ENCODE measurements at places on chromosomes 3 and 15. TPM values are rescaled to one million over a fixed set of nuclear protein-coding genes. Genes with fewer than 3 reads are reported as not detected.

GRCh38 chr3:189635339-189635738 is 4.2 kb downstream of the TP63 start:
- no peaks in the 10 kb centered on the region for H3K36me3 ChIP-seq
- H3K4me3 ChIP-seq = no peak overlapping the region
- peaks cover 10% of the 10 kb centered on the region for H3K4me1 ChIP-seq

GRCh38 chr3:152040319-152040718 is 166.9 kb downstream of the SUCNR1 start:
- no peak overlapping the region for H3K27ac ChIP-seq
- no peaks in the 10 kb centered on the region for H3K4me1 ChIP-seq
- no peaks in the 10 kb centered on the region for H3K36me3 ChIP-seq
- no peak overlapping the region for H3K4me3 ChIP-seq
- no peaks in the 10 kb centered on the region for H3K27me3 ChIP-seq
- no peak for DNase-seq

- H3K36me3 ChIP-seq = peaks cover 44% of the 10 kb centered on the region
- no peak overlapping the region for H3K4me3 ChIP-seq
- peaks cover 8% of the 10 kb centered on the region for H3K27me3 ChIP-seq
- H3K4me1 ChIP-seq = peaks cover 46% of the 10 kb centered on the region
Measured at GRCh38 chr15:93028111-93028631, 60.8 kb downstream of the RGMA start.

The HIGD1A gene
- 22.8 TPM for total RNA-seq

The POC1A gene
- total RNA-seq = 1.9 TPM

The GOLGA6A gene
- not detected for total RNA-seq

- H3K4me3 ChIP-seq = no peak overlapping the region
- no peaks in the 10 kb centered on the region for H3K4me1 ChIP-seq
- H3K27me3 ChIP-seq = no peaks in the 10 kb centered on the region
- no peak for DNase-seq
- H3K27ac ChIP-seq = no peak overlapping the region
Measured at GRCh38 chr15:95091444-95091843, 860.1 kb downstream of the MCTP2 start.

The PGBD4 gene
- total RNA-seq = 3.7 TPM

The APBA2 gene
- total RNA-seq = 94.9 TPM

The GASK1A gene
- total RNA-seq = 0.10 TPM

- H3K4me3 ChIP-seq = no peak overlapping the region
- peaks cover 62% of the 10 kb centered on the region for H3K36me3 ChIP-seq
- DNase-seq = no peak
- H3K4me1 ChIP-seq = no peaks in the 10 kb centered on the region
Measured at GRCh38 chr3:126439346-126439967, 36.2 kb downstream of the ZXDC start.

- H3K36me3 ChIP-seq = peaks cover 27% of the 10 kb centered on the region
- no peak overlapping the region for H3K4me3 ChIP-seq
- DNase-seq = no peak
- H3K27ac ChIP-seq = no peak overlapping the region
Measured at GRCh38 chr3:149174901-149175300, 45.5 kb downstream of the HPS3 start.

GRCh38 chr3:25064681-25065080 is 363.4 kb upstream of the RARB start:
- H3K4me3 ChIP-seq = no peak overlapping the region
- H3K27me3 ChIP-seq = no peaks in the 10 kb centered on the region
- DNase-seq = no peak

DNA sequence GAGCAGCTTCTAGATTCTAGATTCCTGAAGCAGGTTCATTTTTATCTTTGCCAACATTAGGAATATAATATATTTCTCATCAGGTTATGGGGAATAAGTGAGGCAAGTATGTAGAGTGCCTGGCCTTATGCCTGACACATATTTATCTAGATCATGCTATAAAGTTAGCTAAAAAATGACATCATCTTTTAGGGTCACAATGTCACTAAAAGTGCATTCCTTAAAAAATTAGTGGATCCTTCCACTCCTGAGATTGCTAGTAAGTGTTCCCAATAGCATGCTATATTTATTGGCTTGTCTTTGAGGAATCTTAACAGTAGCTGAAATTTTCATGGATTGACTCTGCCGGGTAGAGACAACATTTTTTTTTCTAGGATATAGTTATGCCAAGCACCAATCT is 305.9 kb upstream of the TMCO5A start:
- H3K27me3 ChIP-seq = no peaks in the 10 kb centered on the region
- H3K4me3 ChIP-seq = no peak overlapping the region
- H3K27ac ChIP-seq = no peak overlapping the region
- no peak for DNase-seq
- H3K36me3 ChIP-seq = no peaks in the 10 kb centered on the region

The ATP10A gene
- 65.5 TPM for total RNA-seq

DNA sequence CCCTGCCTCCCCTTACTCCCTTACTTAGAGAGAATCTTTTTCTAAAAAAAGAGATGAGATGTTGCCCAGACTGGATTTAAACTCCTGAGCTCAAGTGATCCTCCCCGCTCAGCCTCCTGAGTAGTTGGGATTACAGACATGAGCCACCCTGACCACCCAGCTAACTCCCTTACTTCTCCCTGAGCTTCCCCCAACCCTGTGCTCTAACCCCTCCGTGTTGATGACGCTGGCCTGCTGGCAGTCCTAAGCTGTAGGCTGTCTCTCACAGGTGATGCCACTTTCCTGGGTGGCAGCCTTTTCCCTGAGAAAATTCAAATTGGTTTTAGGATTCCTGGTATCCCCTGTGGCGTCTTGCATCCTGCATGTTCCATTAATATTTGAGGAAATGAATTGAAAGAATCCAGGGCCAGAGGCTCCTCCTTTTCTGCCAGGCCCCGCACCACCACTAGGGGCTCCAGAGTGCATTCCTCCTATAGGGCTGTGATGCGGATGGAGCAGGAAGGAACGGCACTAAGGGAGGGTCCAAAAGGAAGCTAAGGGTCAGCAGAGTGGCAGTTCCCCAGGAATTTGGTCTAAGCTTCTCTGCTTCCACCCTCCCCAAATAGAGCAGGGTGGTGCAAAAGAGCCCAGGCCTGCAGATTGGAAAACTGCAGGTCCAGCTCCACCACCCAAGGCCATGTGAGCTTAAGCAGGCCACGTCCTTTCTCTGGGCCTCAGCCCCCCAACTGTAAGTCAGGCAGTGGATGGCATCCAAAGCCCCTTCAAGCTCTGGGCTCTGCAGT is 101.1 kb downstream of the DAPK2 start:
- H3K27me3 ChIP-seq = no peaks in the 10 kb centered on the region
- no peaks in the 10 kb centered on the region for H3K4me1 ChIP-seq
- H3K4me3 ChIP-seq = no peak overlapping the region
- H3K36me3 ChIP-seq = no peaks in the 10 kb centered on the region

The CYP11A1 gene
- 0.47 TPM for total RNA-seq

DNA sequence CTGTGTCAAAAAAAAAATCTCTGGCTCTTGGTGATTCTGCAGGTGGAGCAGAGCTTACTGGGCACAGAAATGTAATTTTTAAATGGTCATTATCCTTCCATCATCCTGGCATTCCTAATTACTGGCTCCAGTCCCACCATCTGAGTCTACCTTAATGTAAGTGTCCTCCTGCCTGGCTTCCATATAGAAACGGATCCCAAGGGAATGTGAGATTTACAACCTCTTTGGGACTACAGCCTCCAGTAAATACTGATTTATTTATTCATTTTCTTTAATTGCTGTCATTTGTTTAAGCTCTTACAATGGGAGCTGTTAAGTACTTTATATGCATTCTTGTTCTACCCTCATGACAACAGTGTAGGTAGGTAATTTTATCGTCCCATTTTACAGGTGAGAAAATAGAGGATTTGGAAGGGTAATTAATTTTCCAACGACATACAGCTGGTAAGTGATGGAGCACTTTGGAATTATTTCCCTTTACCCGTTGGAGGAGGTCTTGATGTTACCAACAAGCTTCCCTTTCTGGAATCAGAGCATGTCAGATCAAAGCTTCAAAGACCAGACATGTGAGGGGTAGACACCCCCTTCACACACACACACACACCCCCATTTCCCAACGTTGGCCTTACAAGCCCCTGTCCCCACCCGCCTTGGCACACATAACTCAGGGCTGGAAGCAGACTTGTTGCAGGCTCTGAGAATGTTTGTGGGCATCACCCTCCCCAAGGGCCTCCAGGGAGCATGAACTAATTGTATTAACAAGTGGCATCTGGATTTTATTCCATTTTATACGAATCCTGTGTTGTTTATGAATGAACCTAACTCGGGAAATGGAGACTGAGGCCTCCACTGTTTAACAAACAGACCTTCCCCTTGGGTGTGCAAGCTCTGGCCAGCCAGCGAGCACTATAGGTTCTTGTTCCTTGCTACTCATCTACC is 116.9 kb downstream of the ALDH1A2 start:
- H3K4me3 ChIP-seq = no peak overlapping the region
- H3K4me1 ChIP-seq = no peaks in the 10 kb centered on the region
- no peak for DNase-seq
- no peaks in the 10 kb centered on the region for H3K36me3 ChIP-seq

DNA sequence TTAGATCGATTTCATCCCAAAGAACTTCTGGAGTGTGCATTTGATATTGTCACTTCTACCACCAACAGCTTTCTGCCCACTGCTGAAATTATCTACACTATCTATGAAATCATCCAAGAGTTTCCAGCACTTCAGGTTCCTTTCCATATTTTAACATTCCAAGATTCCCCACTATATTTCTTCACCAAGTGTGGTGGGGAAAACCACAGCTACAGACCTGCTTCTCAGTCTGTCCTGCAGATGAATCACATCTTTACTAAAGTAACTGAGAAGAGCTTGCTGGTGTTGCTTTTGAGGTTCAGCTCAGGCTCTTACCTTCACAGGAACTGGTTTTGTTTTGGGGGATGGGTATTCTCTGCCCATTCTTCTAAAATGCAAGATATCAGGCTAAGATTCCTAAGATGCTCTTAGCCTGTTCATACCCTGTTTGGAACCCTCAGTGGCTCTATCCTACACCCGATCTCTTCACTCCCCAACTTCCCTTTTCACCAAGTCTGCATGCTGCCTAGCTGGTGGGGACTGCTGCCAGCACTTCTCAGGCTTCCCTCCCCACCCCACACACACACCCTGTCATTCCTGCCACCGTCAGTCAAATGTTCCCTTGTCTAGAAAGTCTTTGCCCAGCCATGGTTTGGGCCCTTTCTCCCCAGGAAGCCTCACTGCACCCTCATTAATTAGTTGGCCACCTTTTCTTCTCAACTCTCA is 30.8 kb downstream of the SRP14 start:
- H3K36me3 ChIP-seq = peaks cover 5% of the 10 kb centered on the region
- H3K4me3 ChIP-seq = no peak overlapping the region
- no peak for DNase-seq
- no peak overlapping the region for H3K27ac ChIP-seq
- H3K27me3 ChIP-seq = no peaks in the 10 kb centered on the region

DNA sequence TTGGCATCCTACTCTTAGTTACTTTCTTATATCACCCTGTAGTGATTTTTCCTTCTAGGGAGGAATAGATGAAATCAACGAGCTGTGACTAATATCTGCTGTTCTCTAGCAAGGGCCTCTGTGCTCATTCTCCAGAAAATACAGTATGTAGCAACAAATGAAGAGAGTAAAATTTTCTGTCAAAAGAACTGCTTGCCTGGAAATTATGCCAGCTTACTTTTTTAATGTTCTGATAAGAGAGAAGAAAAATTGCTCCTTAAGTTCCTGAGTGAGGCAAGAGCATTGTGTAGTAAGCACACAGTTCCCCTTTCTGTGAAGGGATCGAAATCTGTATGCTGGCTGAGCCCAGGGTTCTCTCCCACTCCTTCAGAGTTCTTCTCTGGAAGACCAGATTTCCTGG is 51.4 kb upstream of the GK5 start:
- no peak overlapping the region for H3K27ac ChIP-seq
- H3K27me3 ChIP-seq = no peaks in the 10 kb centered on the region
- H3K4me3 ChIP-seq = no peak overlapping the region

DNA sequence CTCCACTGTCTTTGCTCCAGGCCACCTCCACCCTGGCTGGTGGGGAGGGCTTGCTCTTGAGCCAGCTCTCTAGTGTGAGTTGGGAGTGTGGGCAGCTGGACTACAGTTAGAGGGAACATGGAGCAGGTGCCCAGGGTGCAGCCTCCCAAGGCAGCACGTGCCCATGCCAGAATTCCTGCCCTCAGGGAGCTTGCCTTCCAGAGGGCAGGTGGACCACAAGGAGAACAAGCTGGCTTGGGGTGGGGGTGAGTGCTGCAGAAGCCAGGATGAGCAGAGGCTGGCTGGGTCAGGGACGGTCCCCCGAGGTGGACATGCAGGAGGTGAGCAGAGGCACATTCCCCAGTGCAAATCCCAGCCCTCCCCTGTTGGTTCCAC is 89.5 kb downstream of the VGLL4 start:
- no peak overlapping the region for H3K4me3 ChIP-seq
- no peak overlapping the region for H3K27ac ChIP-seq
- no peaks in the 10 kb centered on the region for H3K4me1 ChIP-seq

GRCh38 chr3:195101001-195101583 is 169.9 kb downstream of the XXYLT1 start:
- no peaks in the 10 kb centered on the region for H3K27me3 ChIP-seq
- no peak overlapping the region for H3K4me3 ChIP-seq

- H3K4me1 ChIP-seq = no peaks in the 10 kb centered on the region
- DNase-seq = no peak
- H3K27ac ChIP-seq = no peak overlapping the region
- H3K36me3 ChIP-seq = no peaks in the 10 kb centered on the region
- no peak overlapping the region for H3K4me3 ChIP-seq
Measured at GRCh38 chr15:36449662-36450145, 129.7 kb upstream of the CDIN1 start.

The CLCN2 gene
- 3.2 TPM for total RNA-seq

DNA sequence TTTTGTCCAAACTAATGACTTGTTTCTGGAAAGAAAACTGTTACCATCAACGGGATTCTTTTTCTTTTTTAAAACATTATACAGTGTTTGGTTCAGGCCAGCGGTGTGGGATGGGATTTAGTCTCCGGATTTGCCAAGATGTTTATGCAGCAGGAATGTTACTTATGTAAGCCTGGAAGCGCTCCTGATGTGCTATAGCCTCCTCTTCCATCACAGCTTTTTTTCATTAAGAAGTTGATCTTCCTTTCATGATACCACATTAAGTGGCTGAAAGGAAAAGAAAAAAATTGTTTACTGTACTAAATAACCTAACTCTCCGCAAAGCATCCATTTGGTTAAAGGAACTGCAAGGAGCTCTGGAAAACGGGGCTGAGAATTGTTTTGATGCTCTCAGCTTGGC is 120.5 kb upstream of the ALDH1A3 start:
- H3K4me1 ChIP-seq = no peaks in the 10 kb centered on the region
- no peak for DNase-seq
- H3K36me3 ChIP-seq = no peaks in the 10 kb centered on the region
- peaks cover 24% of the 10 kb centered on the region for H3K27me3 ChIP-seq
- H3K4me3 ChIP-seq = no peak overlapping the region
- H3K27ac ChIP-seq = no peak overlapping the region

The MFSD1 gene
- total RNA-seq = 17.7 TPM

The SATB1 gene
- total RNA-seq = 269 TPM

All from T-cell (primary cell).